ENCODE measurements at places on chromosomes 4 and X.

GRCh38 chr4:146023334-146023967 is 84.8 kb upstream of the ZNF827 start:
- DNase-seq = no peak

GRCh38 chr4:130563185-130563888 is 1467.4 kb downstream of the C4orf33 start:
- DNase-seq = no peak

DNA sequence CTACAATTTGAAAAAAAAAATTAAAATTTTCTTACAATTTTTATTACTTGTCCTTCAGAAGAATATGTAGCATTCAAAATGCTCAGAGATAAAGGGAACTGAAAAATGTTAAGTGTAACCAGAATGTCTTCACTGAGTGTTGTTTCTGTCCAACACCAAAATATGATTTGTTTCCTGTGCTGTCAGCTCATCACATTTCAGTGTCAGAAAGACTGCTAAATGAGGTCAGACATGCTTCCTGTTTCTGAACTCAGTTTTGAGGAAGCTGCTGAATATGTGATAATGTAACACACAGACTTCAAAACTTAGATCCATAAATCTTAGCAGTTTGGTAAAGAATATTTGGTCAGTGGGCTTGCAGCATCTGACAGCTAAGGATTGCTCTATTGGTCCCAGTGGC is 1849.7 kb downstream of the PCDH7 start:
- no peak for DNase-seq

DNA sequence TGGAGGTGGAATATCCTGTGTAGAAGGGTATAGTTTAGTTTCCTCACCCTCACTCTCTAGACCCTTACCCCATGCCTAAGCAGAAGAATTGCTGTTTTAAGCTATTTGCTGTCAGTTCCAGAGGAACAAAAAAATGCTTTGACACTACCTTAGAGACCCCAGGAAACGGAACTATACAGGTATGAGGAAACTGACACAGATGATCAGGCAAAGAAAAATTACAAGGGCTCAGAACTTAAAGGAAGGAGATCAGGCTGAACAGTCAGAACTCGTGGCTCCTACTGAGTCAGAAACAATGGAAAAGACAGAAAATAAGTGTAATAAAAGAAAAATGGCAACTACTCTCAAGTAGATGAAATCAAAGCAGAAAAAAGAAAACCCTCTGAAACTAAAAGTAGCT is 65.6 kb downstream of the BANK1 start:
- no peak for DNase-seq

- no peak for DNase-seq
Measured at GRCh38 chrX:34653811-34654210, 3.3 kb downstream of the TMEM47 start.

DNA sequence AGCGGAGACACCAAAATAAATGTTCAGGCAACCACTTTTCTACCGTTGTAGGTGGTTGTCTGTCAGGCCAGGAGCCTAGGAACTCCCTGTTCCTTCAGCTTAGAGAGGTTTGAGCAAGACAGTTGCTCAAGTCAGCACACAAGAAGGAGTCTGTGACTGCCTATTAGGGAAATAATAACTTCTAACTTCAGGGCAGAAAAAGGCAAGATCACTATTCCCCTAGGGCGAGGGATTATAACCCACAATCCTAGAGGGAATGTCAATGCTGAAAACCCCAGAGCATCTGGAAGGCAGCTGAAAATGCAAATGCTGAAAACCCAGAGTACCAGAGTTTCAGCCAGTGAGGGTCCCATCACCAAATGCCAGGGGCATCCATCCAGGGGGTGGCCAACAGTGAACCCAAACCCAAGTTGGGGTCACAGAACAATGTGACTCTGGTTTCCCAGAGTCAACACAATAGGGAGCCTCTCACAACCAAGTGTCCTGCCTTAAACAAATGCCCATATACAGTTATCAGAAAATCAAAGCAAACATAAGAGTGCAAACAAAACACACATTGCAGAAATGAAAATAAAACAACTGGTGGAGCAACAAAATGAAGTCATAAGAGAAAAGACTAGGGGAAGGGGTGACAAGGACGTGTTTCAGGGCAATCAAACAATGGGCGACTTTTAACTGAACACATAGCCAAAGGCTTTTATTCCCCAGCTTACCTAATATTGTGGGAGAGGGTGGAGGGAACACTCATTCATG is 27.6 kb downstream of the MORF4L2 start:
- no peak for DNase-seq

DNA sequence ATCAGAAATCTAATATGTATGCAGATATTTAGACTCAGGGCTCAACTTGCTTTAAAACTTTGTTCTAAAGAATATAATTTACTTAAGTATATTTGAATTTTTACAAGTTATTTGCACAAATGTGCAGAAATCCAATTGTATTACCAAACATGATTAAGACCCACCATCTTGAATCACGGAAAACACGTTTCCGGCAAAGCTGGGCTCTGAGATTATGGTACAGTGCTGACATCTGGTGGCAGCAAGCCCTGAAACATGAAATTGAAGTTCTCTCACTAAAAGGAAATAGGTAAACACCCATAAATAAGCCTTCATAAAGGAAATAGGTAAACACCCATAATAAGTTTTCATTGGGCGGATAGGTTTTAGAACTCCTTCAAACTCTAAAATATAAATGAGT is 98.3 kb upstream of the MAOA start:
- DNase-seq = peak; percentile 14

- DNase-seq = no peak
Measured at GRCh38 chrX:110208092-110208491, 109.8 kb downstream of the AMMECR1 start.

DNA sequence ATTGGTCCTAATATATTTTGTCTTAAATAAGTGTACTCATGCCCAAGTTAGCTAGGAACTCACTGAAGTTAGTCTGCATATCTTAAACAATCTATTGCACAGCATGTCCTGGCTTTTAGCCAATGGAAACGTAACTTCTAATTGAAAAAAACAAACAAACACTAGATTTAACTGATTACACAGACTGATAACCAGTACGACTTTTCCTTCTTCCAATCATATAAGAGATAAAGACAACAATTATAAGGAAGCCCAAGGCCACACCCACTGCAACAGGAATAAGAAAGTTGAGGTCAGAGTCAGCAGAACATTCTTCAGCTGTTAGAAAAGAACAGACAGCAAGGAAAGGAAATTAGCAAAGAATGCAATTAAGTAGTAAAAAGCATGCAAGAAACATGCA is 40.8 kb downstream of the LAMP2 start:
- no peak for DNase-seq

DNA sequence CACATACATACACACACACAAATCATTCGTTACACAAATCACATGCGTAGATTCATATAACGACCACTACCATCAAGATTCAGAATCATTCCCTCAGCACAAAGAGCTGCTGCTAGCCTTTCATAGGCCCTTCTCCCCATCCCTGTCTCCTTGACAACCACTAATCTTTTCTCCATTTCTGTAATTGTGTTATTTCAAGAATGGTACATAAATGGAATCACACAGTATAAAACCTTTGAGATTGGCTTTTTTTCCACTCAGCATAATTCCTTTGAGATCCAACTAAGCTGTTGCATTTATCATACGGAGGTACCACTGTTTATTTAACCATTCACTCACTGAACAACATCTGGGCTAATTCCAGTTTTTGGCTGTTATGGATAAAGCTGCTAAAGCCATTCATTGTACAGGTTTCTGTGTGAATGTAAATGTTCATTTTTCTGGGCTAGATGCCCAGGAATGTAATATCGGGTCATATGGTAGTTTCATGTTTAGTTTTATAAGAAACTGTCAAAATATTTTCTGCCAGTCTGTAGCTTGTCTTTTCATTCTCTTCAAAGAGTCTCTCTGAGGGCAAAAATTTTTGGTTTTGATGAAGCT is 64.1 kb downstream of the USP11 start:
- no peak for DNase-seq

DNA sequence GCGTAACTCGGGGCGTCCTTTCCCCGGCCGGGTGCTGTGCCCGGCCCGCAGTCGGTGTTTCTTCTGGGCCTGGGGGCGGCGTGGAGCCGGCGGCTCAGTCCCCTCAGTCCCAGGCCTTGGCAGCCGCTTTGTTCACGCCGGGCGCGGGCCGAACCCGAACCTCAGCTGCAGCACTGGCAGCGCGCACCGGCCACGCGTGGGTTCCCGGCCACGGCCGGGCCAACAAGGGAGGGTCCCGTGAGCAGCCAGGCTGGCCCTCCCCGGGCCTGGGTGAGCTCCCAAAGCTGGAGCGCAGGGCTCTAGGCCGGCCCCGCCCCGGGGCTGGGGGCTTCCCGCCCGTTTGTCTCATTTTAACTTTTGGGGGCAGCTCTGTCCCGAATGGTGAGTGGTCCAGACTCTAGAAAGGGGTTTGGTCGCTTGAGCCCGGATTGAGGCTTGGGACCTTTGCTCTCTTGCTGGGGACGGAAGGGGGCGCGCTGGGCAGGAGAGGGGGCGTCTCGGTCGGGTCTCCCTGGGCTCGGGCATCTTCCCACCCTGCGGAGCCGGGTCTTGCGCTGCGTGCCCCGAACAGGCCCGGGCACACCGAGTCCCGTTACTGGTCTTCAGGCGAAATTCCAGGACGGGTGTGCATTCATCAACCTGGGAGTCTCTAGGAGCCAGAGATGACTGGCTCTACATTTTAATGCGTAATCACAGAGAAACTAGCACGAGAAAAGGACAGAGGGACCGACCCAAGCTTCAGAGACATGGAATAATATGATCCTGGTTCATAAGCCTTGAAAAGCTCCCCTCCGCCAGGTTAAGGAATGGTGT is 177.1 kb downstream of the CBR4 start:
- DNase-seq = no peak

DNA sequence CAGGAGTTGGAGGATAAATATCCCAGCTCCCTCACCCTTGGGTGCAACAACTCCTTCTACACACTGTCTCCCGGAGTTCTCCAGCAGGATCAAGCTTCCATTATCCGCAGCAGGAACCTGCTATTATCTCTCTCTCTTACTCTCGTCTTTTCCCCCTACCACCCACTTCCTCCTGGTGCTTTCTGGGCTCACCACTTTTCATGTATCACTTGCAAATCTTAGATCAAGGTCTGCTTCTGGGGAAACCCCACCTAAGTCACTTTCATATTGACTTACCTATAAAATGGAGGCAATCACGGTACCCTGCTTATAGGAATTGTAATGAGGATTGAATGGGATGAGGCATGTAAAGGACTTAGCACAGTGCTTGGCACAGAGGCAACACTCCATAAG is 589.5 kb downstream of the BCOR start:
- no peak for DNase-seq

All from stimulated activated CD8-positive, alpha-beta memory T cell treated with anti-CD3 and anti-CD28 coated beads, Interleukin-15, amount 100 ng/mL, for 4 hours (primary cell).